ENCODE measurements at places on chromosomes 2 and 18. TPM values are rescaled to one million over a fixed set of nuclear protein-coding genes. Genes with fewer than 3 reads are reported as not detected.
A peak's percentile ranks its signal among the peaks of the same experiment; 100 is the strongest.

- peak; percentile 3 for DNase-seq
Measured at GRCh38 chr2:109721135-109721534, 73.0 kb upstream of the RGPD5 start.

DNA sequence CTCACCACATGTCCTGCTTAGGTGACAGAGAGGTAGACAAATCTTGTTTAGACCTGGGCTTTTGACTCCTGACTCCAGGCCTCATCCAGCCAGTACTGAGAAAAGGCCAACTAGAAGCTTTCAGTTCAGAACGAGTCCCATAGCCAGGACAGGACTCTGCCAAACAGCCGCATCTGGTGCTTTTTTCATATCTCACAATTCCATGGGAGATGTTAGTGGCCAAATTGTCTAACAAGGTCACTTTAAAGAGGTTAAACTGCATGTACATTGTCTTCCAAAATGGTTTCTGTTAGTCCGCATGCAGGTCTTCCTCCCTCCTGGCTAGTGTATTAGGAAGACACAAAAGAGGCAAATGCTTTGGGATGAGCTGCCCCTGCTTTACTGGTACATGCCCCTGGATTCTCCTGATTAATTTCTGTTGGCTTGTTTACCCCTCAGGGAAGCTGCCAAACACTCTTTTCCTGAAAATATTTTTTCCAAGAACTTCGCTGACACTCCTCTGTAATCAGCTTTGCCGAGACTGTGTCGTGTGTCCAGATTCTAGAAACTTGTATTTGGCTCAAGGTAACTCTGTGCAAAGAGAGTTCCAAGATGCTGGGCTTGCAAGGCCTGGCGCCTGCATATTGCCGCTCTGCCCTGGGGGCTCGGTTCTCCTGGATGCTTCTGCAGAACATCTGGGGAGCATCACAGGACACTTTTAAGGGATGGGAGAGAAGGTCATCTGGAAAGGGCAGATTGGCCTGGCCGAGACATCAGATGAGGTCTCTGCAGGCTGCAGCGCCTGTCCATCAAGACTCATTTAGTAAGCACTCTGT is 209.2 kb upstream of the APCDD1 start:
- no peak for DNase-seq

DNA sequence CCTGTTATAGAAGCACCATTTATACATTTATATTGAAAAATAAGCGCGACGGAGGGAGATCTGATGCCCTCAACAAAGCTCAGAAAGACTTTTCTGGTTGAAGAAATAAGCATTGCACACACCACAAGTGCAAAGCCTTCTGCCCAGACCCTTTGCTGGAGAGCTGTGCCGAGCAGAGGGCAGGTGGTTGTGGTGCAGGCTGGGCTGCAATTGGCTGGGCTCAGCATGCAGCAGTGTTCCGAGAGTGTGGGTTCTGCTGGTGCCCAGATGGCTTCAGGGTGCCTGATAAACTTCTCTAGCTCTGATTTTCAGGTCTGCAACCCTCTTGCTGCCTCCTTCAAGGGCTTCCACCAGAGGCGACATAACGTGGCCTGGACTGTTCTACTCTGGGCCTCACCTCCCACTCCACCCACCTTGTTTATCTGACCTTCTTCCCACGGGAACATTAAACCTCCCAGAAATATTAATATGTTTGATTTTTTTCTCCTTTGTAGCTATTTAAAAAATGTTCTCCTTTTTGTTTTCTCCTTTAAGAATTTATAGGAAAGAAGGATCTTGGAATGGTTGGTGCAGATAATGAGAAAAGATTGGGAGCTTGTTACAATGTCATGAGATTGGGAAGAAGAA is 113.6 kb upstream of the ITGA6 start:
- no peak for DNase-seq

DNA sequence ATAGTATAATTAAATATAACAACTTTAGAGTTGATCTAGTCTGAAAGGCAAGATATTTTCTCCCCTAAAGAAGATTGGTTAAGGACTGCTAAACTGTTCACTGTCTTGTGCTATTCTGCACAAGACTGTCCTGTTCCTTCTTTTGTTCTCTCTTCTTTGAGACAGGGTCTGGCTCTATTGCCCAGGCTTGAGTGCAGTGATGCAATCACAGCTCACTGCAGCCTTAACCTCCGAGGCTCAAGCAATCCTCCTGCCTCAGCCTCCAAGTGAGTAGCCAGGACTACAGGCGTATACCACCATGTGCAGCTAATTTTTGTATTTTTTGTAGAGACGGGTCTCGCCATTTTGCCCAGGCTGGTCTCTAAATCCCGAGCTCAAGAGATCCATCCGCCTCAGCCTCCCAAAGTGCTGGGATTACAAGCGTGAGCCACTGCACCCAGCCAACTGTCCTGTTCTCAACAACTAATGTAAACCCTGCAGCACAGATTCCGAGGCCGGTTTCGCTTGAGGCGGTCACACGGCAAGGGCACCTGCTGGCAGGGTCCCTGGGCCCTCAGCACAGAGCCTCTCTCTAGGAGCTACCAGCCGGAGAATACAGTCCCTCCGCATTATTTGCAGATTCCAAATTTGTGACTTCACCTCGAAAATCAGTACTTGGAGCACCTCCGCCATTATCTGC is 16.4 kb downstream of the PXDN start:
- no peak for DNase-seq

DNA sequence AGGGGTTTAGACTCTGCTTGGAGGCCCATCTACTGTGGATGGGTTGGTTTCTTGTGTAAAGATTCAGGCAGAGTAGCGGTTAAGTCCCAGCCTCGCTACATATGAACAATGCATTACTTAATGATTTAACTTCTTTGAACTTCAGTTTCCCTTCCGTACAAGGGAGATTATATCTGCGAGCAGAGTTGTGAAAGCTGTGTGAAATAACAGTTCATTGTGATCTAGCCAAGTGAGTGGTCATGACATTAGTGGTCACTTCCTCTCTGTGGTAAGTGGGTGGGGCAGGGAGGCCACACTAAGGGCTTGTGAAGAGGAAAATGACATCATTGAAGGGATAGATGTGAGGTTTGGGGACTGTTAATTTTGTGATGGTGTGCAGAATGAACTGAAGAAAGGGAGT is 14.1 kb upstream of the MEX3C start:
- peak; percentile 46 for DNase-seq

The NLRC4 gene
- total RNA-seq: 4.0 TPM

DNA sequence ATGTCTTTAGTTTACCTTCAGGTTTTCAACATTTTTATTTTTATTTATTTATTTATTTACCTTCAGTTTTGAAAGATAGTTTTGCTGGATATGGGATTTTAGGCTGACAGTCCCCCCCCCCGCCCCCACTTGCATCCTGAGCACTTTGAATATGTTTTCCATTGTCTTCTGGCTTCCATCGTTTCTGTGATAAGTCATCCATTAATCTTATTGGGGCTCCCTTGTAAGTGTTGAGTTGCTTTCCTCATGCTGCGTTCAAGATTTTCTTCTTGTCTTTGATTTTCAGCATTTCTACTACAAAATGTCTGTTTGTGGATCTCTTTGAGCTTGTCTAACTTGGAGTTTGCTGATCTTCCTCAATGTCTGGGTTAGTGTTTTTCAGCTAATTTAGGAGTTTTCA is 19.4 kb upstream of the LDLRAD4 start:
- DNase-seq: no peak

- DNase-seq: peak; percentile 56
Measured at GRCh38 chr2:198127627-198128026, 323.2 kb downstream of the PLCL1 start.
